ENCODE measurements at places on chromosomes 5 and 9.

DNA sequence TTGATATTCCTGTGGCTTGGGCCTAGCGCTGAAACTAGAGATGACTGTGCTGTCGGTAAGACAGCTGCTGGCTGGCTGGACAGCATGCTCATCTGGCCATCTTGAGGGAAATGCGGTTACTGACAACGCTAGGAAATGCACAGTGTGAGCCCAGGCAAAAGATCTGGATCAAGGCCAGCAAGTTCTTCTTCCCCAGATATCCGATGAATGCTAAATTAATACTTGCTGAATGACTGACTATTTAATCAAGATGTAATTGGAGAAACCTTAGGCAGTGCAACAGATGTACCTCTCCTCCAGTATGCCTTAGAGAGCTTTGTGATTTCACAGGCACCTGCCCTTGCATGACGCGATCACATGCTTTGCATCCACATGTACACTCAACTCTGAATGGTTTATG, 659.1 kb downstream of the EFNA5 start:
- no peak for DNase-seq

DNA sequence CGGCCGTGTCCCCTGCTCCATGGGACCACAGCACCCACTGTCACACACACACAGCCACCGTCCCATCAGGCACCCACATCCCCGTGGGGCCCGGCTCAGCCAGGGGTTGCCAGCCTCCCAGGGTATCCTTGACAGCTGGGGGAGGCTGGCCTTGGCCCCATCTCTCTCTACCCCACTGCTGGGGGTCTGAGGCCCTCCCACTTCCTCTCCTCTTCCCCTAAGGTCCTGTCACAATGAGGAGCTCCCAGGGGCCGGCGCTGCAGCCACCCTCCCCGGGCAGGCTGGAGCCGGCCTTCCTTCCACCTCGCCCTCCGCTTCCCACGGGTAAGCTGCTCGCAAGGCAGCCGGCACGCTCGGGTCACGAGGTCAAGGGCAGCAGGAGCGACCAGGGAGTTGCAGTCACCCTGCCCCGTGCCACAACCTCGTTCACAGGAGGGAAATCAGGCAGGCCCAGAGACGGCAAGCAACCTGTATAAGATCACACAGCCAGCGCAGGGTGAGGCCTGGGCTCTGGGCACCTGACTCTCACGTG, 38.6 kb upstream of the NOTCH1 start:
- DNase-seq, result no peak

- no peak for DNase-seq
Observed at GRCh38 chr9:116278326-116278725, 124.7 kb downstream of the PAPPA start.

DNA sequence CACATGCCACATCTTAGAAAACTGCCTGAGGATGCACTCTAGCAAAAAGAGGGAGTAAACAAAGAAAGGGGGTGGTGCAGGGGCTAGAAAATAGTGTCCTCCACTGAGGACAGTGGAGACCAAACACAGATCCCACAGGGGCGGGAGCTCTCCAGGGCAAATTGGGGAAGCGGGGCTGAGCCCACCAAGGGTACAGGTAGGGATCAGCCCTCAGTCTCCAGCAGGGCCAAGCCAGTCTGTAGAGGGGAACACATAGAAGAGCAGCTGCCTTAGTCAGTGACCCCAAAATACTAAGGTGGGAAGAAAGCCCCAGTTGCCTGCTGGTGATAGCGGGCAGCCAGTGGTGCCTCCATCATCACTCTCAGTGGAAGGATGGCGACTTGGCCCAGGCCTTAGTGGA, 134.0 kb downstream of the ATPSCKMT start:
- DNase-seq, result no peak

GRCh38 chr5:172646716-172647285, 5.7 kb downstream of the NEURL1B start:
- no peak for DNase-seq

DNA sequence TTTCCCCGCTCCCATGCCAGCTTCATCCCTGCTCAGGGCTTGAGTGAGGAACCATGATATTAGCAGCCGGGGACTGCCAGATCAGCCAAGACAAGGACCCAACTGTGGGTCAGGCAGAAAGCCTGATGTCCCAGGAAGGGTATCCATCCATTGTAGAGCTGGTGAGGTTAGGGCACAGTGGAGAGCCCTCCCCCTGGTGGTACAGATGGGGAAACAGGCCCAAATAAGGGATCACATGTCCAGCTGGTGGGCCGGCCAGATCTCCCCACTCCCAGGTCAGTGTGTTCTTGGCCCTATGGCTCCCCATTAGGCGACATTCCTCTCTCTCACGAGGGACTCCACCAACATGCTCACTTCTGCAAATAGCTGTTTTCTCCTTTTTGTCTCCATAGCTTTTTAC, 9.0 kb downstream of the CDX1 start:
- DNase-seq, result no peak

GRCh38 chr9:104330841-104331240, 173.2 kb upstream of the OR13F1 start:
- DNase-seq, result no peak

DNA sequence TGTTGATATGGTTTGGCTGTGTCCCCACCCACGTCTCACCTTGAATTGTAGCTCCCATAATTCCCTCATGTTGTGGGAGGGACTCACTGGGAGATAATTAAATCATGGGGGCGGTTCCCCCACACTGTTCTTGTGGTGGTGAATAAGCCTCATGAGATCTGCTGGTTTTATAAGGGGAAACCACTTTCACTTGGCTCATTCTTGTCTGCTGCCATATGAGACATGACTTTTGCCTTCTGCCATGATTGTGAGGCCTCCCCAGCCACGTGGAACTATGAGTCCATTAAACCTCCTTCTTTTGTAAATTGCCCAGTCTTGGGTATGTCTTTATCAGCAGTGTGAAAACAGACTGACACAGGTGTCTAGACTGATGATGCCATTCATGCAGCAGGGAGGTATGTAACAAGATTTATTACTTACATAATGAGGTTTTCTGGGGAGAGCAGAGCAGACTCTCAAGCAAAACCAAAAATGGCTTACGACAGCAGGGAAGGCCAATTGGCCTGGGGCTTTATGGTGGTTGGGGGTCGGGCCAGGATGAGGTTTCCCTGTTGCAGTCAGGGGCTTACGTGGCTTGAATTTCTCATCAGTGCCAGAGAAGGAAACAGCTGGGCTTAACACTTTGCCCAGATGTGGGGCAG, 9.5 kb upstream of the COMMD10 start:
- no peak for DNase-seq

GRCh38 chr5:116271446-116272025, 186.7 kb downstream of the COMMD10 start:
- no peak for DNase-seq

GRCh38 chr5:77209495-77210090, 887 bp upstream of the PDE8B start:
- no peak for DNase-seq

DNA sequence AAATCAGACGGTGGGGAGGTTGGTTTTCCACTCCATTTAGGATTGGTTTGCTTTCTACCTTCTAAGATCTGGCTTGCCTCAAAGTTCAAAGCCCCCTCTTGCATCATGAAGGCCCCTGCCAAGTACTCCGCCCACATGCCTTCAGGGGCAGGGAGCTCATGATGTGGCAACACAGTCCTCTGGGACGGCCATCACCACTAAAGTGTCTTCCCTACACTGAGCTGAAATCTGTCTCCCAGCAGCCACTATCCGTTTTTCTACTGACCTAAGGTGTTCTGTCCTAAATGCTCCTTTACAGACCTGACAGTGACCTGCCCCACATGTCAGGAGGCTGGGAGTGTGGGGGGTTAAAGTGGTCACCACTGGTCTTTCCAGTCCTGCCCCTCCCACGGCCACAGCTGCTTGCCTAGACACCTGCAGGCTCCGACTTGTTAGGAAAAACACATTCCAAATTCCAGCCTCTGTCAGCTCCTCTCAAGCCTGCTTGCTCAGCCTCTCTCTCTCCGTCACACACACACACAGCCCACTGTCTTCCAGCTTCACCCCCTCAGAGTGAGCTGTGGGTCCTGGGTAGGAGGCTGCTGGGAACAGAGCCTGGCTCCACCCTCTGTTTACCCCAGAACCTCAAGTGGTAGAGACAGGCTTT, 44.9 kb downstream of the SHB start:
- no peak for DNase-seq

GRCh38 chr5:10733426-10733825, 27.6 kb downstream of the DAP start:
- no peak for DNase-seq

- no peak for DNase-seq
Observed at GRCh38 chr9:98425079-98425478, 169.6 kb upstream of the TBC1D2 start.

DNA sequence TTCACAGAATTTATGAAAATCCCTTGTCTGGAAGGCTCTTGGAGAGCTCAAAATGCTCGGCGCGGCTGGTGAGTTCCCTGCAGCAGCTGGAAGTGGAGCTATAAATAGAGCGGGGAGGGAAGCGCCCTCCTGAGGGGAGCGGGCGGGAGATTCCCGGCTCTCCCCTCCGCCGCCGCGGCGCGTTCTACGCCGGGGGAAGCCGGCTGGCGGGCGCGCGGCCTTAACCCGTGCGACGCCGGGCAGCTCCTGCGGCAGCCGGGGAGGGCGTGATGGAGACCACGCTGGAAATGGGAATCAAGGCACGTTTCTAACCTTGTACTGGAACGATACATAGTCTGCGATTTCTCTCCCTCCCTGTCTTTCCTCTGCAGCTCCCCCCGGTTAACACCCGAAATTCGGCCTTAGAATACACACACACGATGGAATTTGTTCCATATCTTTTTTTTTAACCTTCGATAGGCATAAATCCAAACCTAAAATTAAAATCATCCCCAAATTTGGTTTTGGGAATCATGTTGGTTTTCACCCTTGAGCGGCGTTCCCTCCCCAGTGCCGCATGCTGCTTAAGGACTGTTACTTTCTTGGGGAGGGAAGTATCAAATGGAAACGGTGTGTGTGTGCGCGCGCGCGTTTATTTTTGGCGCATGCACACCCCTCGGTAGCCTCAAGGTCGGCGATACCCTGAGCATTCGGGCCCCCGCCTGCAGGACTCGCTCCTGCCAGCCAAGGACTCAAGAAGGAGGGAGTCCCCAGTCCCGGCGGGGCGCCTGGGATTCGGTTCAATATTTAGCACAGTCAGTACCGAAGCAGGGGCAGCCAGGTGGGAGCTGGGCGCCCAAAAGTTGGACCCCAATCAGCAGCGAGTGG, 306.3 kb upstream of the KCNN2 start:
- DNase-seq, result no peak

- no peak for DNase-seq
Observed at GRCh38 chr5:16901021-16901644, 35.0 kb downstream of the MYO10 start.

DNA sequence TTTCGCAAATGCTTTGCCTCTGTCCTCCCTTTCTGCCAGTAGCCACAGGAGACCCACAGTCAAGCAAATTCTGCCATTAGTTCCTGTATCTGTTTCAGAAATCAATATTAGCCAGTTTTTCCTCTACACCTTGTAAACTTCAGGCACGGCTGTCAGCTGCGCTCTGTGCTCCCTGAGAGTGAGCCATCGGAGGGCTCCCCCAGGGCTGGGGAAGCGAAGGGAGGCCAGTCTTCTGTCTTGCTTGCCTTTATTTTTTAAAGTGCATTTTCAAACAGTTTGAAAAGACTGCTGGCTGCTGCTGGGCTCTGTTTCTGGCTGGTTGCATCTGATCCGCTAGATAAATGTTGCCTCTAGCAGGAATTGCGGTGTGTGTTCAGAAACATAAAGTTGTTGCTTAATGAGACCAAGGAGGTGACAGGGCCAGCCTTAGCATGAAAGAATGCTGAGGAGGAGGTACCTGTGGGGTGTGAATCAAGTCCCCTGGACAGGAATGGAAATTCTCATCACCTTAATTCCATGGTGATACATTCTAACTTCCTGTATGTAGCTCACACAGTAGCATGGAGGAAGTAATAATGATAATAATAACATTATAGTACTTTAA, 421.7 kb upstream of the KIF2A start:
- no peak for DNase-seq

GRCh38 chr5:142181096-142181495, 72.5 kb downstream of the NDFIP1 start:
- DNase-seq, result no peak
